NCI-H187 treated with DMSO at 0.1 percent for 48 hours (cell line): ENCODE measurements at places on chromosomes 16 and 17.
A peak's percentile ranks its signal among the peaks of the same experiment; 100 is the strongest.

- peak; percentile 31 for DNase-seq
Measured at GRCh38 chr17:29760279-29761039, 137.7 kb upstream of the CORO6 start.

GRCh38 chr17:9443811-9444210 is 131.8 kb downstream of the STX8 start:
- no peak for DNase-seq

DNA sequence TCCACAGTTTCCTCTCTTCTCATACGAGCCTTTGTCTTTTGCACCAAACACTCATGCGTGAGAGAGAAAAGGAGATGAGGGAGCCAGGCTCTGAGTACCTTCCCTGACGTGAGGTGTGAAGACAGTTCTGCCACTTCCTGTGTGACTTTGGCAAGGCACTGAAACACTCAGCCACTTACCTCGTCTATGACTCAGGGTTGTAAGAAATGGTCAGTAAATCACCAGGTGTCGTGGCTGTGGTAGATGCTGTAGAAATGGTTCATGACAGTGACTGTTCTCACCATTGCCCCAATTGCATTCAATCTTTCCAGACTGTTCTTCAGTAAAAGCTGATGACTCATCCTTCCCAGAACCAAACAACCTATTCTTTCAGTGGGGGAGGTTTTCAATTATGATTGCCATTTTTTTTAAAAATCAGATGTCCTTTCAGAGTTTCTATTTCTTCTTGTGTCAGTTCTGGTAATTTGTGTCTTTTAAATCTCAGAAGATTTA is 49.2 kb upstream of the CBFA2T3 start:
- DNase-seq, result no peak

DNA sequence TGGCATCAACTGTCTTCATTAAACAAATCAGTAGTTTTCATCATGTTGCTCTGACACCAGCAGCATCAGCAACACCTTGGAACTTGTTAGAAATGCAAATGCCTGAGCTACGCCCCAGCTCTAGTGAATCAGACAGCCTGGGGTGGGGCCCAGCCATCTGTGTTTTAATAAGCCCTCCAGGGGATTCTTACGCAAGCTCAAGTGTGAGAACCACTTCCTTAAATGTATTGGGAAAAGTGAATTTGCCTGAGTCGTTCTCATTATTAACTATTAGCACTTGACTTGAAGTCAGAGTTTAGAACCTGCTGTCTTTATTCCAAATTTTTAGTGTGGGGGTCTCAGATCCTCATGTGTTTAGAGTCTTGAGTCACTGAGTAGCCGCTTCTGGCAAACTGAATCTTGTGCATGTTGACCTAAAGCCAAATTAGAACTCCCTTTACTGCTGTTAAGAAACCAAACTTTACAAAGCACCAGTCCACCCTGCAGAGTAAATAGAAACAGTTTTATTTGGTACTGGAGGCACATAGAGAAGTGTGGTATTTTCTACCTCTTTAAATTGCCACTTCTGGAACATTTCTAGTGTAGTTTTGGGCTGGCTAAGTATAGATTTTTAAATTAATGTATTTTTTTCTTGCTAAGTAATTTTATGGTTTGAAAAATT is 137.4 kb upstream of the COX10 start:
- DNase-seq, result no peak

DNA sequence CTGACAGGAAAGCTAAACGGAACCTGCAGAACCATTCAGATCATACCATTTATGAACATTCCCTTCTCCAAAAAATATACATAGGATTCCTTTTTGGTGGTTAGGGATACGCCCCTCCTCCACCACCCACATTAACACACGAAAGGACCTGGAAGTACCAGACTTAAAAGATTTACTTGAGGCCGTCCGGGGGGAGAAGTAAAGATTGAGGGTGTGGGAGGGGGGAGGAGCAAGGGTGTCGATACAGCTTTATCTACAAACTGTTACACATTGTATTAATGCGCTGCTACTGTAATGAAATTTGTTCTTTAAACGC is 537 bp downstream of the PALB2 start:
- DNase-seq, result no peak

GRCh38 chr16:15974057-15974456 is 24.6 kb downstream of the ABCC1 start:
- no peak for DNase-seq

GRCh38 chr16:14600164-14600563 is 29.9 kb downstream of the PARN start:
- DNase-seq, result no peak

GRCh38 chr16:57029161-57030160 is 40.1 kb downstream of the NLRC5 start:
- no peak for DNase-seq
